Activated CD8-positive, alpha-beta T cell treated with anti-CD3 and anti-CD28 coated beads for 36 hours (primary cell): ENCODE measurements at places on chromosomes 7 and 10. TPM values are rescaled to one million over a fixed set of nuclear protein-coding genes. Genes with fewer than 3 reads are reported as not detected.
A peak's percentile ranks its signal among the peaks of the same experiment; 100 is the strongest.

APBB1IP gene
- total RNA-seq = 64.8 TPM

DNA sequence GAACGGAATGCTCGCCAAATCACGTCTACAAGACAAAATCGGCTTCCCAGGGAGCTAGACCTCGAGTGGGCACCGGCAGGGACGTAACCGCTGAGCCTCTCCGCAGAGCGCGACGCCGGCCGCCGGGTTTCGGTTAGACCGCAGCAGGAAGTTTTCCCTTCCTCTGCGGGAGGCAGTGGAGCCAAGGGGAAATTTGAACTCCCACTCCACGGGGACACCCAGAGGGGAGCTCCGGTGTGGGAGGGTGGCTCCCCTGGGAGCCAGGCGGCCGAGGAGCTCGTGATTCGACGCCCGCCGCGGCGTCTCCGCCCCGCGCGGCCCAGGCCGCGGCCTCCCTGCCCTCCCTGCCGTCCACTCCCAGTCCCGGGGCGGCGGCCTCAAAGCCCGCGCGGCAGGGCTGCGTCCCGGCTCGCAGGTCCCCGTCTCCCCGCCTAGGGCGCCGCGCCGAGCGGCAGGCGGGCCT lies 426 bp downstream of the SYPL1 start:
- H3K27me3 ChIP-seq = no peaks in the 10 kb centered on the region
- peaks cover 10% of the 10 kb centered on the region for H3K36me3 ChIP-seq
- peak overlapping the region; percentile 84 for H3K4me3 ChIP-seq
- peak overlapping the region; percentile 95 for H3K27ac ChIP-seq
- peaks cover 61% of the 10 kb centered on the region for H3K4me1 ChIP-seq
- peak; percentile 38 for DNase-seq

GPR146 gene
- total RNA-seq = 8.5 TPM

FOXP2 gene
- not detected for total RNA-seq

DNA sequence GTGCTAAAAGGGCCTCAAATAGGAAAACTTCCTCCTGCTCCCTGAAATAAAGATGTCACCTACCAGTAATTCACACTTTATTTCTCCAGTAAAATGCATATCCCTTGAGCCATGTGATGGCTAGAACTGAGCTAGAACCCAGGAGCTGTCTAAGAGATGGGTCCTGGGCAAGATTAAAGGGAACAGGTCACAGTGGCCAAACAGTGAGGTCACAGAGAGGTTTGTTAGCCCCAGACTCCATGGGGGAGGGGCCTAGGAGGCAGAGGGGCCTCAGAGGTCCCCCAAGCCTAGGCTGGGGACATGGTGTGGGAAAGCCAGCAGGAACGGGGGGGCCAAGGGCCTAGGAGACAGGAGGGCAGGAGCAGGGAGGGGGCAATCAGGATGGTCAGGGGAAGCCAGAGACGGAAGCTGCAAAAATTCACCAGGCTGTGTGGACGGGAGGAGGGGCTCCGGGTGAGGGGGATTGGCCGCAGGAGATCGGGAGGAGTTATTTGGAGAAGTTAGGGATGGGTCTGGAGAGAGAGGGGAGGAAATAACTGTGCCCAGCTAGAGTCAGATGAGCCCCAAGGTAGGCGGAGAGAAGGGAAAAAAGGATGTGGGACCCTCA lies 3.3 kb downstream of the FBXO24 start:
- peaks cover 5% of the 10 kb centered on the region for H3K27me3 ChIP-seq
- H3K36me3 ChIP-seq = no peaks in the 10 kb centered on the region
- no peak for DNase-seq
- H3K4me3 ChIP-seq = no peak overlapping the region

DNA sequence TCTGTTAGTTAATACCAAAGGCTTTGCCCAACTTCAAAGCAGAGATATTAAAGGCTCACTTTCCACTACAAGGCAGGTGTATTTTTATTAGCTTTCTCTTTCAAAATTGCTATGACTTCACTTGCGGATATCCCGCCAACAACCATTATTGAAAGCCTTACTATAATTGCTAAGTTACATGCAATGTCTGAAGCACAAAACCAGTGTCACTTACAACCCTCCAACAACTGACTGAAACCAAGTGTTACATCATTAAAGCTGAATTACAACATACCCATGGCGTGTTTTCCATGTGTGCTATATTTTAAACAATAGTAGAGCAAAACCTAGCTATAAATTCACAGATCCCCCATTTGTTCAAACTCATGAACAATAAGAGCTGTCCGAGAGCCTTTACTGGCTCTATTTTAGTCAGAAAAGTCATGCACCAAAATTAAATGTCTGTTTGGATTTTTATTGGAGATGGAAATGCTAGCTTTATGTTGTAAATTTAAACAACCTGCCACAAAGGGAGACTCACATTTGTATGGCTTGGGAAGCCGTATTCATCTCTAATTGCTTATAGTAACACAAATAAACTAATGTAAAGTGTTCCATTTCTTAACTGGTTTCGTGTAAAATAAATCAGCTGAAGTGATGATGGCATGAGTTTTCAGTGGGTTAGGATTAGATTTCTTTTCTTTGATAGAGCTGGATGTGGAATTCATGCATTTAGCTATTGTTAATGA lies 227.1 kb downstream of the AGMO start:
- no peaks in the 10 kb centered on the region for H3K36me3 ChIP-seq
- DNase-seq = no peak
- H3K27ac ChIP-seq = no peak overlapping the region
- H3K4me1 ChIP-seq = no peaks in the 10 kb centered on the region
- H3K27me3 ChIP-seq = no peaks in the 10 kb centered on the region
- no peak overlapping the region for H3K4me3 ChIP-seq

- H3K27me3 ChIP-seq = peaks cover 3% of the 10 kb centered on the region
- DNase-seq = no peak
- no peak overlapping the region for H3K4me3 ChIP-seq
- no peaks in the 10 kb centered on the region for H3K36me3 ChIP-seq
- peaks cover 18% of the 10 kb centered on the region for H3K4me1 ChIP-seq
Observed at GRCh38 chr7:20111821-20112542, 105.2 kb downstream of the MACC1 start.

NSMCE4A gene
- total RNA-seq = 49.7 TPM

BHLHA15 gene
- not detected for total RNA-seq

GRCh38 chr7:140213684-140214074 lies 36.9 kb upstream of the KDM7A start:
- DNase-seq = no peak
- H3K27ac ChIP-seq = no peak overlapping the region
- no peaks in the 10 kb centered on the region for H3K36me3 ChIP-seq

NPY gene
- not detected for total RNA-seq

BAG3 gene
- total RNA-seq = 14.3 TPM

- H3K27ac ChIP-seq = no peak overlapping the region
- H3K36me3 ChIP-seq = no peaks in the 10 kb centered on the region
- no peak overlapping the region for H3K4me3 ChIP-seq
- no peaks in the 10 kb centered on the region for H3K4me1 ChIP-seq
Observed at GRCh38 chr7:113715981-113716856, 202.6 kb downstream of the PPP1R3A start.

GRCh38 chr10:57260175-57260574 lies 899.1 kb upstream of the ZWINT start:
- H3K36me3 ChIP-seq = no peaks in the 10 kb centered on the region
- H3K27ac ChIP-seq = no peak overlapping the region
- DNase-seq = no peak
- no peak overlapping the region for H3K4me3 ChIP-seq
- no peaks in the 10 kb centered on the region for H3K27me3 ChIP-seq

DNA sequence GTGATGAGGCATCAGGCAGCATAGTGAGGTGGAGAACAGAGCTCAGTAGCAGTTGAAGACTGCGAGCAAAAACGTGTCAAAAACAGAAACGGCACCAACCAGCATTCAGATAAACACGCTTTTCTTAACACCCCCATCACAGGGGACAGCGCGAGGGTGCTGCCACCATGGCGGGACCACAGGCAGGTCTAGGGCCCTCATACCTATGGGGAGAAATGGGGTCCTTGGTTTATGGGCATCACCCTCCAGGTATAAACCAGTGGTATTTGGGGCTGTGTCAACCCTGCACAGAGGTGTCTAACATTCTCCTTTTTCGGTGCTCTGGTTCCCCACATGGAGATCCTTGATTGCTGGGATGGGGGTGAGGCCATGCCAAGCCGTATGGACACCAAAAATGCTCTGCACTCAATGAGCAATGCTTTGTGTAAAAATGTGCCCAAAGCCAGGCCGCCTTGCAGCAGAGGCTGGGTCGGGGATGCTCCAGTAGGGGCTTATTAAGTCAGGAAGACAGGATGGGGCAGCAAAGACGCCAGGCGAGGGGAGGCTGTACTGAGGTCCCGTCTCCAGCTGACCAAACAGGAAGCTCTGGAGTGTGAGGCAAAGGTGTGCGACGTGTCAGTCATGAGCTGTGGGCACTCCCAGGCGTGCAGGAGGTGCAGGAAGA lies 191.5 kb downstream of the WDR37 start:
- DNase-seq = no peak
- no peak overlapping the region for H3K27ac ChIP-seq
- H3K4me3 ChIP-seq = no peak overlapping the region
- H3K27me3 ChIP-seq = peaks cover 52% of the 10 kb centered on the region

DNA sequence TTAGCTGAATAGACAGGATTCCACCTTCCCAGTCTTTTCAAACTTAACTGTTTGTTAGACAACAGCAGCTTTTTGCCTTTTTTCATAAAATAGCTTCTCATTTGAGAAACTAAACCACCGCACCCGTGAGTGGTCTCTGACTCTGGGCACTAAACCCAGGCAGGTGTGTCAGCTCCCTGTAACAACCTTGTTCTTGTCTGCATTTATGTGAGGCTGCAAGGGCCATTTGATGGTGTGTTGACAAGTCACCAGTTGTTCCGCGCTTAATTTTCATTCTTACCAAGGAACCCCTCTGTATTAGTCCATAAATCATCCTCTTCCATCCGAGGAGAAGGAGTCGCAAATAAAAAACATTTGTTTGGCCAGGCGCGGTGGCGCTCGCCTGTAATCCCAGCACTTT lies 1.5 kb downstream of the STOX1 start:
- DNase-seq = no peak
- H3K4me3 ChIP-seq = peak overlapping the region; percentile 37
- H3K27me3 ChIP-seq = peaks cover 5% of the 10 kb centered on the region
- H3K4me1 ChIP-seq = peaks cover 9% of the 10 kb centered on the region

DNA sequence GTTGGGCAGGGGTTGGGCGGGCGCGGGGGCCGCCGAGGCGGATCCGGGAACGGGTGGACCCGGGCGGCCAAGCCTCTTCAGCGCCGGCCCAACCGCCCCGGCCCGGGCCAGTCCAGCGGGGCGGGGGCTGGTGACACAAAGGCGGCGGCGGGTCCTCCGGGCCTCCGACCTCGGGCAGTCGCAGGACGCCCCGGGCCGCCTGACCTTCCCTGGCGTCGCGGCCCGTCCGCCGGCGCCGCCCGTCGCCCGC lies 54.2 kb downstream of the METTL2B start:
- no peak overlapping the region for H3K27ac ChIP-seq
- H3K27me3 ChIP-seq = no peaks in the 10 kb centered on the region
- peak overlapping the region; percentile 93 for H3K4me3 ChIP-seq
- H3K4me1 ChIP-seq = peaks cover 30% of the 10 kb centered on the region
- DNase-seq = no peak

RNF148 gene
- total RNA-seq = not detected

DNA sequence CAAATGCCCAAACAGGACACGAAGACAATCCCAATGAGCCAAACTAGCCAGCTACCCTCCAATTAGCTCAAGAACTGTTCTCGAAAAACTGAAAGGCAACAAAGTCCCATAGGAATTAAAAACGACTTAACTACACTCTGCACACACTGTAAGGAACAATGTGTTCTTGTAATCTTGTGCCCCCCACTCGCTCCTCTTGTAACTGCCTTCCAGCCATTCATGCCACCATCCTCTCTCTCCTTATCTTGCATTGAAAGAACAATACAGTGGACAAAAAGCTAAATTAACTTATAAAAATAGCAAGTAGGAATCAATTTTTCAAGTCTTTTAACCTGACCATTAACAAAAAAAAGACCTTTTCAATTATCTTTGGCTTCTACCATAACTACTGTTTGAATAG lies 2.9 kb downstream of the CYTH3 start:
- no peak for DNase-seq
- H3K27ac ChIP-seq = no peak overlapping the region
- H3K4me3 ChIP-seq = no peak overlapping the region
- H3K27me3 ChIP-seq = peaks cover 26% of the 10 kb centered on the region

PDK4 gene
- not detected for total RNA-seq

- H3K4me1 ChIP-seq = no peaks in the 10 kb centered on the region
- H3K36me3 ChIP-seq = peaks cover 7% of the 10 kb centered on the region
- H3K4me3 ChIP-seq = no peak overlapping the region
- DNase-seq = no peak
- H3K27me3 ChIP-seq = no peaks in the 10 kb centered on the region
Observed at GRCh38 chr10:121774404-121774803, 153.4 kb downstream of the ATE1 start.

DNA sequence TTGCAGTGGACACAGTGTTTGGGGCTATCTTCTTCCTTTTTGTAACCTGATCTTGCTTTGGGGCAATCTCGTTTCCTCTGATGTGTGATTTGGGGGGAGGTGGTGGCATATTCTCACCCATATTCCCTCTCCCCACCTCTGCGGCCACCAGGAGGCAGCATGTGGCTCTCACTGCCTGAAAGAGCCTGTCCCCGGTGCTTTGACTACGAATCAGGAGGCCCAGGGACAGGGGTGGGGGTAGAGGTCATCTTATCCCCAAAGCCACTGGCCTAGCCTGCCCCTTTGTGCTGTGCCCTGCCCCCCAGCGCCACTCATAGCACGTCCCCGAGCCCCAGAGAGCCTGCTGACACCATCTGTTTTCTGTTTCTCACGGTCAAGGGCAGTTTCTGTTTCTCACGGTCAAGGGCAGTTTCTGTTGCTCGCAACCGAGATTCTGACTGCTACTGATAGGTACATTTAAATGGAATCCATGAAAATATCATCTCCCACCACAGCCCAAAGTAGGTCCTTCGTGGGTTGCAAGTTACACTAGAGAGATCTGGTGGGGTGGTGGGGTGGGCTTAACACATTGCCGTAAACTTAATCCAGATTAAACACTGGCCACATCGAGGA lies 28.2 kb downstream of the PHYH start:
- no peaks in the 10 kb centered on the region for H3K27me3 ChIP-seq
- H3K36me3 ChIP-seq = no peaks in the 10 kb centered on the region
- DNase-seq = peak; percentile 70
- H3K4me1 ChIP-seq = peaks cover 8% of the 10 kb centered on the region
- H3K27ac ChIP-seq = peak overlapping the region; percentile 20

GRCh38 chr7:150983893-150984368 lies 5.8 kb upstream of the KCNH2 start:
- H3K27me3 ChIP-seq = peaks cover 47% of the 10 kb centered on the region
- no peaks in the 10 kb centered on the region for H3K36me3 ChIP-seq

- H3K4me3 ChIP-seq = no peak overlapping the region
- no peak for DNase-seq
- no peak overlapping the region for H3K27ac ChIP-seq
- H3K4me1 ChIP-seq = no peaks in the 10 kb centered on the region
- H3K27me3 ChIP-seq = peaks cover 12% of the 10 kb centered on the region
Observed at GRCh38 chr7:144049491-144049890, 743 bp downstream of the OR2A5 start.

DNA sequence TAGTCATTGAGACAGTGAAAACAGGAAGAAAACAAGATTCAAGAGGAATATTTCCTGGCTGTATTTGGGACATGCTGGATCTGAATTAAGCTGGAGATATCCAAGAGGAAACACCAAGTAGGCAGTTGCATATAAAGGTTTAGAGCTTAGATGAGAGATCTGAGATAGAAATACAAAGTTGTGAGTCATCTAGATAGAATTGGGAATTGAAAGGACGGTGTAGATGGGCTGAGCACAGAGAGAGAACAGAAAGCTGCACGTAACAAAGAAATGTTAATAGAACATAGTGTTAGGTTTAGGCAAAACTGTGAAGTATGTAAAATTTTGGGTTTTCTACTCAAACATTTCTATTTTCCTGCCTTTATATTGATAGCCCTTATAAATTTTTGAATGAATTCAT lies 218.5 kb upstream of the TMEM196 start:
- H3K4me1 ChIP-seq = no peaks in the 10 kb centered on the region
- DNase-seq = no peak
- no peaks in the 10 kb centered on the region for H3K36me3 ChIP-seq
- no peak overlapping the region for H3K27ac ChIP-seq
- H3K27me3 ChIP-seq = no peaks in the 10 kb centered on the region
- H3K4me3 ChIP-seq = no peak overlapping the region
